Frontal cortex (tissue), 4 donors: ENCODE measurements at places on chromosomes 5 and 9.

GRCh38 chr5:153863951-153864350 lies 174.8 kb downstream of the FAM114A2 start:
- no peak for DNase-seq

GRCh38 chr9:95605101-95605500 lies 88.3 kb upstream of the PTCH1 start:
- DNase-seq: no peak

DNA sequence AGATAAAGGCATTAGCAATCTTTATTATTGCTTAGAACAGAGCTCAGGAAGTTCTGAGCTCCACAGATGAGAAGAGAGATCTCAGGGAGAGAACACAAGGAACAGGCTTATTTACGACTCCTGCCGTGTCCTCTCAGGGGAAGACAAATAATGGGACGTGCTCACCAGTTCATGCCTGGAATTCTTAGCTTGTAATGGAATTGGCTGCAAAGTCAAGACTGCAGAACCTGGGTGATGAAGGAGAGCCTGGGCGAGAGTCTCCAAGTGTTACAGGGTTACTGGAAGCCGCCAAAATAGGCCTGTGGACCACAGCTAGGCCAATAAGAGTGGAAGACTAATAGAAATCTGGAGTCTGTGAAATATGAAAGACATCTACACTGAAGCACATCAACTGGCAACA lies 174.5 kb upstream of the ADAMTSL1 start:
- DNase-seq: no peak

DNA sequence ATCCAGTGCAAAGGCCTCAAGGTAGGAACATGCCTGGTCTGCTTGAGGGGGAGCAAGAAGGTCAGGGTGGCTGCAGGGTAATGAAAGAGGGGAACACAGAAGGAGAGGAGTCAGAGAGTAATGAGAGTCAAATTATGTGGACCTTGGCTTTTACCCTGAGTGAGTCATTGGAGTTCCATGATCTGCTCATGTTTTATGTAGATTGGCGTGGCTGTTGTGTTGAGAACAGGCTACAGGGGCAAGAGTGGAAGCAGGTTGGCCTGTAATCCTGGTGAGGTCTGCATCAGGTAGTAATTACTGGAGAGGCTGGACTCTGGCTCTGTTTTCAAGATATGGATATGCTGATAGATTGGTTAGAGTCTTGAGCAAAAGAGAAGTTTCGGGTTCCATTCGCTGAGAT lies 177.7 kb upstream of the NR3C1 start:
- no peak for DNase-seq

DNA sequence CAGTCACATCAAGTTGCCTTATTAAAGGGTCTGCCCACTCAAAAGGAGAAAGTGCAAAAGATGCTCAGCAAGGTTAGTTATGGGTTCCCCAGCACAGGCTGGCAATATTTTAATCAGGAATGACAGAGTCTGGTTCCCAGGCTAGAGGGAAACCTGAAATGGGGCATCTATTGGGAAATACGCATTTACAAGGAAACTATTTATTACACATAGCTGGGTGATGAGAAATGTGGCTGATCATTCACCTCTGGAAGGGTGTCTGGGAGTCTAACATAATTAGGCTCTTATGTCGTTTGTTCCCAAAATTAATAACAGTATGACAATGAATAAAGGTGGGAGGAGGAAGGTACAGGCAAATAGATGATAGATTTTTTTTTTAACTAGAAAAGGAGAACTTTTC lies 314.7 kb downstream of the ENC1 start:
- DNase-seq: no peak

DNA sequence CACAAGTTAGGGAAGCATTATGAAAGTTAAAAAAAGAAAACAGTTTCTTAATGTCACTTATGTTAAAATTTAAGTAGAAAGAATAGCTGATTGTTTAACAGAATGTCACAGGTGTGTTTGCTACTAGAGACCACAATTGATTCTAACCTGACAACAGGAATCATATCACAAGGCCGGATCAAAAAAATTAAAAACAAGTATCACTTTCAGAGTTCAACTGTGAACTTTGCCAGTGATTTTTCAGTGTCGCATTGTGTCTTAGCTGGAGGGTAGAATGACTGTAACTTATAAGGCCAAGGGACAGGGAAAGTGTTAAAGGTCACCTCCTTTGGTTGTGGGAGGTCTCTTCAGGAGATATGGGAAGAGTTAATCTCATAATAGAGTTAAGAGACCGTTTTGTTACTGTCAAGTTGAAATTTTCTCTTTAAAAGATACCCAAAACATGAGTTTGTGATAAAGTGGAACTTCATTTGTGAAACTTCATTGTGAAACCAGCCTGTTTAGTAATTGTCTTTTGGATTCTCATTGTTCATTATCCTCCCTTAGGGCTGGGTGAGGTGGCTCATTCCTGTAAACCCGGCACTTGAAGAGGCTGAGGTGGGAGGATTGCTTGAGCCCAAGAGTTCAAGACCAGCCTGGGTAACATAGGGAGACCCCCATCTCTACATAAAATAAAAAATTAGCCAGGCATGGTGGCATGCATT lies 40.9 kb downstream of the CPEB4 start:
- DNase-seq: no peak

- DNase-seq: no peak
These were observed 524.3 kb upstream of the GRAMD2B start for GRCh38 chr5:125898851-125899405.

DNA sequence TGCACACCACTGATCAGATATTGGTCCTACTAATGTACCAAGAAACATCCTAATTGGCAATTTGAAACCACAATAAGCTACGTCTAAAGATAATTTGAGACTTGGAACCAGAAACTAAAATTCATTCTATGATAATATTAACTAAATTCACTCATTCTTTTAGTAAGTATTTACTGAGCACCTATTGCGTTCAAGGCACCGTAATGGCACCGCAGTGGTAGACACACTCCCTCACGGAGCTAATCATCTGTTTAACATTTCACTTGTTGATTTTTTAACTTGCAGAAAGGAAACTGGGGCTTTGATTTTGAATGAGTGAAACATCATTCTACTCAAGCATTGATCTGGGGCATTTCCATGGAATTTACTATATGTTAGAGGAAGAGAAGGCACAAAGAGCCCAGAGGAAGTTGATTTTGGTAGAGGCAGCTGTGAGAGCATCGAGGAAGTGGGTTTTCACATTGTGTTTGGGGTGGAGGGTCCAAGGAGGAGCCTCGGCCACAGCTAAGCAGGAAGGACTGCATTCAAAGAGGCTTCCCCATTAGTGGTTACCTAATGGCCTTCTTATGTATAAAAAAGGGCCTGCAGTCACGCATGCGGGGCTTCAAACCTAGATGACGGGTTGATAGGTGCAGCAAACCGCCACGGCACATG lies 7.1 kb downstream of the RAPGEF1 start:
- DNase-seq: no peak

DNA sequence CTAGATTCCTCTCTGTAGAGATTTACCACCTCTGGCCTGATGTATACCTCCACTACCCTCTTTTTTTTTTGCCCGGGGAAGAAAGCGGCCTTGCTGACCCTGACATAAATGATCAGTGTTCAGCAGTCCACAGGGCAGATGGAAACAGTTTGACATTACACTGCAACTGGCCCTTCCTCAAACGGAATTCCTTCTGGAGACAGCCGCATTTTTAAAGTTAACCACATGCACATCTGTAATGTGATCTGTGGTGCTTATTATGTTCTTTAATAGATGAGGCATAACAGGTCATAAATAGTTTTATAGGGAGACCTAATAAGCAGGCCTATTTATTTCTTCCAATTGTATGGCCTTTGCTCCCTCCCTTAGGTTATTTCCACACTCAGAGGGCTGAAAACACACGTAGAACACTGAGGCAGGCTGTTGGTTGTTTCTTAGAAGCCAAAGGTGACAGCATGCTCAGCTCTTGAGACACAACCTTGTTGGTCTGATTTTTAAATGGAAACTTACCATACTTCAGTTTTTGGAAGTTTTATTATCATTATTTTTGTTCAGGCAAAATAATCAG lies 84.0 kb upstream of the APC start:
- no peak for DNase-seq

- DNase-seq: no peak
These were observed 134.0 kb downstream of the GCNT1 start for GRCh38 chr9:76592974-76593347.

DNA sequence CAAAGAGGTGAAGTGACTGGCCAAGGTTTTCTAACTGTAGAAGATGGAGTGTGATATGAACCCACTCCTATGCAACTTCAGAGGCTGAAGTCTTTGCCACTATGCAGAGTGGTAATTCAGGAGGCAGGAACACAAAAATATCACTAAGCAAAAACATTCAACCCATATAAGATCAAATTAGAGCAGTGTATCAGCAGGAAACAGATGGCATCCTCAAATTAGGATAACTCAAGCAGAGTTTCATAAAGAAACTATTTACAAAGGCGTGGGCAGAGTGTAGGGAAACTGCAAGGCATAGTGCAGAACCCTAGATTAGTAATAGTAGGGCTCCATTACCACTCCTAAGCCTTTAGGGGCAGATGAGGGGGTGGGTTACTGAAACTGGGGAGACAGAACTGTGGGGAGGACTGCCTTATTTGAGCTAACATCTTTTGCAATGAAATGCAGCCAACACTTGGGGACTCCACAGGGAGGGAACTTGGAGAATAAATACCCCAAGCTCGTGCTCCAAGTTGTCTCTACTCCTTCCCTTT lies 72.2 kb downstream of the PTTG1 start:
- no peak for DNase-seq

DNA sequence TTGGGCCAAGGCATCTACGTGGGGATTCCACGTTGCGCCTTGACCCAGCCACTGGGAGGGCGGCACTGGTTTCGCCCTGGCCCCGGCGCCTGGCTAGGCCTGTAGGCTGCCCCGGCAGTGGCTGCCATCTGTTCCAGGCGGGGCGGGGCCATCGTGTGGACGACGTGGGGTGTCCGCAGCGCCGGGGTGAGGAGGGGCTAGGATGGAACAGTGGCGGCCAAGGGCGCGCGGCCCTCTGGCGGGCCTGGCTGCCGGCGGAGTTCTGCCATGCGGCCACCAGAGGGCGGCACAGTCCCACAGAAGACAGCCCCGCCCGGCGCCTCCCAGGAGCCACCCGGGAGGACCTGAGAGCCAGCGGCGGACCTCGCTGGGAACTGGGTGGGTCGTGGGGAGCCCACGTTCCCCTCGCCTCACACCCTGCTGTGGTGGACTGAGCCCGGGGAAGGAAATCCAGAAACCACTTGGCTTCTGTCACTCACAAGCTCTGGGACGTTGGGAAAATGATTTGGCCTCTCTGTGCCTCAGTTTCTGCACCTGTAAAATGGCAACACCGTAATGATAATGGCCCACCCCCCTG lies 22.6 kb upstream of the RAPGEF1 start:
- DNase-seq: peak; percentile 92

- DNase-seq: no peak
These were observed 276.0 kb downstream of the FSTL4 start for GRCh38 chr5:133336121-133336968.
